Activated CD4-positive, alpha-beta T cell treated with anti-CD3 and anti-CD28 coated beads, Interleukin-2, amount 50 U/mL, for 16 hours (primary cell): ENCODE measurements at places on chromosomes 4 and X.

GRCh38 chr4:128757712-128758111, 51.8 kb upstream of the JADE1 start:
- DNase-seq = no peak

DNA sequence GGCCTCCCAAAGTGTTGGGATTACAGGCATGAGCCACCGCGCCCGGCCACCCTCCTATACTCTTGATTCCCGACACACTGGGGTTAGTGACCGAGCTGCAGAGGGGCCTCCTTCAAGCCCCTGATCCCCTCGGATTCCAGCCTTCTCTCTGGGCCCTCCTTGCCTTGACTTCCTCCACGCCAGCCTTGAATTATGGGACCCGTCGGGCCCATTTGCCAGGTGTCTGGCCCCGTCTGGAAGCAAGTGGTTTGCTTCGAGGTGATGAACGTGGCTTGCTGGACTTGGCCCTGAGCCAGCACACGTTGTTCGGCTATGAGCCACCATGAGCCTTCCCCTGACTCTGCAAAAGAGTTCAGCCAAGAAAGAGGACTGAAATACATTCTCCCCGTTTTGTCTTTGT, 37.4 kb upstream of the GRPEL1 start:
- DNase-seq = no peak

DNA sequence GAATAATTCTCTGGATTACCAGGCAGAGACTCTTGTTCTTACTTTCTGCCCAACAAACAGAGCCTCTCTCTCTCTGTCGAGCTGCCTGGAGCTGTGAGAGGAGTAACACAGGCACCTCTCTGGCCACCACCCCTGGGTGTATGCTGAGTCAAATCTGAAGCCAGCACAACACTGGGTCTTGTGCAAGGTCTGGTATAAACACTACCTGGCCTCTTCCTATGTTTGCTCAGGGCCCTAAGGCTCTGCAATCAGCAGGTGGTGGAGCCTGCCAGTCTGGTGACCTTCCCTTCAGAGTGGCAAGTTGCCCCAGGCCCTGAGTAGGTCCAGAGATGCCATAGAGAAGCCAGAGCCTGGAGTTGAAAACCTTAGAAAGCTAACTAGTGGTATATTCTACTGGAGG, 139.9 kb downstream of the CPXCR1 start:
- DNase-seq = no peak

DNA sequence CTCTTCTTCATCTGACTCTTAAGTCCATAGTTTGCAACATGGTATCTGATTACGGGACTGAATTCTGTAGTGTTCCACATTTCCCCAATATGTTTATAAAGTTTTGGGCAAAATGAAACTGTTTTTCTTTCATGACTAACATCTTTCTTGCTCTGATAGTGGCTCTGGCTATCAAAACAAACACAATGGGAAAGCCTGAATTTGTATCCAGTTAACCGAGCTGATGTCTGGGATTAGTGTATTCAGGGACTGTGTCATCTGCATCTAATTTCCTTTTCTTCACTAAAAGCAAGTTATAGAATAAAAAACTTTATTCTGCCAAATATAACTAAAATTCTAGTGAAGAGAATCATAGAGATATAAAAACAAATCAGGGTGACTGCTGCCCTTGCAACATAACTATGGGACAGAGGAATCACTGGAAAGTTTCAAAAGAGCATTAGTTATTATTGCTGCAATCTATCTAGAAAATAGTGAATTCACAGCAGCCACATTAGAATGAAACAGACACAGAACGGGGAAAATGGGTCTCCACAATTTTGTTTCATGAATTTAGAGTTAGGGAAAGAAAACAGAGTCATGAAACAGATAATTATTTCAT, 61.3 kb downstream of the ANTXR2 start:
- DNase-seq = no peak

DNA sequence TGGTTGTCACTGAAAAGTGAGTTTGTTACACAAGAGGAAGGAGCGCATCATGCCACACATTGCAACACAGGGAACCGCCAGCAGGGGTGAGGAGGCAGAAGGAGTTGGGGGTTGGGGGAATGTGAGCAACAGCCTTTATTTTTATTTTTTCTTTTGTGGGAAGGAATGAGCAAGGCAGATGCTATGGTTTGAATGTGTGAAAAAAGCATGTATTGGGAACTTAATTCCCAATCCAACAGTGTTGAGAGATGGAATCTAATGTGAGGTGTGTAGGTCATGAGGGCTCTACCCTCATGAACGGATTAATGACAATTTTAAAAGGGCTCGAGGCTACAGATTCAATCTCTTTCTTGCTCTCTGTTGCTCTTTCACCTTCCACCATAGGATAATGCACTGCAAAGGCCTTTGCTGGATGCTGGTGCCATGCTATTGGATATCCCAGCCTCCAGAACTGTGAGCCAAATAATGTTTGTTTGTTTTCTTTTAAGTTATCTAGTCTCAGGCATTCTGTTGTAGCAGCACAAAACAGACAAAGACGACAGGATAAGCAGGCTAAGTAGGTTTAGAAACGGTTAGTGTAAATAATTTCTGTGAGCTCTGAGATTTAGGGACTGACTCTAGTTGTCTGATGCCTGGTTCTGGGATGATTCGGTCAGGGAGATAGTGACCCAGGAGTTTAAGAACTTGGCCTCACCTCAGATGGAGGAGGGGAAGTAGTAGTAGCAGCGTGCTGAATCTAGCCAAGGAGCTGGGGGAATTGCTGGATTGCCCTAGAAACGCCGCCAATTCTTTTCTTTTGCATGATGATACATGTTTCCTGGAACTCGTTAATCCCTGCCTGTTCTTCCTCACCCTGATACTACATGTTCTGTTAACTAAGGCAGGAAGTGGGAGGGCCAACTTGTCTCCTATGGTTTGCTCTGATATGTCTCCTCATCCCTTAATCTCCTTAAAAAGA, 156.6 kb upstream of the CTSO start:
- no peak for DNase-seq

DNA sequence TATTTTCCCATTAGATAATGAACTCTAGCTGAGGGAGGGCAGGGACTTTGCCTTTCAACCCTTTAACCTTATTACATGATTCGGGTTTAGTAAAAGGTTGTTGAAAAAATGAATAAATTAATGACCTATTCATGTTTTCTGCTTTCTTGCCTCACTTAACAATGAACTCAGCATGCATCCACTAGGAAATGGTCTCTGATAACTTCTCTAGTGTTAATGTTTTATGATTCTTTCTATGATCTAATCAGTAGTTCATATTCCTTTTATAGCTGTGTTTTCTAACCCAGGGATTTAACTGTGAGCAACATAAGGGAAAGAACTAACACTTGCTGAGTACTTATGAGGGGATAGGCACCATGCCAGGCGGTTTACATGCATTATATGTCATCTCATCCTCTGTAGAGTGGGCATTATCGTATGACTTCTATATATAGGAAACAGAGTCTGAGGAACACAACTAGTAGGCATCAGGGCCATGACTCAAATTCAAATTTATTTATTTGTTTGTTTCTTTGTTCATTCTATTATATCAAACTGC, 236.7 kb upstream of the MAB21L2 start:
- DNase-seq = no peak

- DNase-seq = no peak
Measured at GRCh38 chr4:100968046-100968445, 379.3 kb downstream of the PPP3CA start.
